ENCODE measurements at places on chromosomes 4 and X. TPM values are rescaled to one million over a fixed set of nuclear protein-coding genes. Genes with fewer than 3 reads are reported as not detected.

GRCh38 chr4:165394275-165394674 is 15.5 kb downstream of the CPE start:
- no peak for DNase-seq

GRCh38 chr4:151322570-151322969 is 2.8 kb downstream of the SH3D19 start:
- no peak for DNase-seq

GRCh38 chr4:128354205-128354821 is 66.7 kb upstream of the PGRMC2 start:
- no peak for DNase-seq

DNA sequence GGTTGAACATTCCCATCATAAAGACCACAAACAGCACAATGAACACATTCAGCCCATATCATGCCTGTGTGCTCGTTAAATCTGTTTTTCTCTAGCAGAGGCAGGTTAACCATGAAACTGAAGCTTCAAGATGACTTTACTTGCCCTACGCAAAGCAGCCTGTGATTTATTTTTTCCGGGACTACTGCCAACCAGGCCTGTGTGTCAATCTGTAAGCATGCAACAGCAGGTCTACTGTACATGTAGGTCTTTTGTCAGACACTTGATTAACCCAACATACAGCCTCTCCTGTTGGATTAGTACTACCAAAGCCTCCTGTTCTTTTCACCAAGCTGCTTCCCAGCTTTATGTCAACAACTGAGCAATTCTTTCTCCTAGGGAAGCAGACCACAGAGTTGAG is 85.5 kb upstream of the ACSL1 start:
- no peak for DNase-seq

DNA sequence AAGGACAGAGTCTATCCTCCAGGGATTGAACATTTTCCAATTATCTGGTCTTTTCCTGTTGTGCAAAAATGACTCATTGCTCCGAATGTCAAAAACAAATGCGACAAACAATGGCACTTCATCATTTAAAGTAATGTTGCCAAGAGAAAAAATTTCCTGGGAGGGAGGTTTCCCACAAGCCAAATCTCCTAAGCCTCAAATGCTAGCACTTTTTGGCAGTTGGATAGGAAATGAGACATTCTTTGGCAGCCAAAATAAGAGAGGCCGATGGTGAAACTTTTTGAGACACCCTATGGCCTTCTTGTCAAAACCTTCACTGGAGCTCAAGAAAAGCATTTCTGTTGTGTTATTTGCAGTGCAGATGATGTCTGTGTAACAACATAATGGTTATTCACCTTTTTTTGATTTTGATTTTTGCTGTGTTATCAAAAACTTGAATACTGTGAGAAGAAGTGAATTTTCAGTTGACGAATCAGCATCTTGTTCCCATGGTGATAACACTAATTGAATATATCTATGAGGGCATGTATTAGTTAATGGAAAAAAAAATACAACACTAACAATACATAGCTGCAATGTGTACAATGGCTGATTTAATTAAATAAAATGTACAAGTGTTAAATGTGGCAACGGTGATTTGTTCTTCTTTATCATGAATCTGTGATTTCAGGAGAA is 333.8 kb downstream of the ANK2 start:
- DNase-seq = no peak

DNA sequence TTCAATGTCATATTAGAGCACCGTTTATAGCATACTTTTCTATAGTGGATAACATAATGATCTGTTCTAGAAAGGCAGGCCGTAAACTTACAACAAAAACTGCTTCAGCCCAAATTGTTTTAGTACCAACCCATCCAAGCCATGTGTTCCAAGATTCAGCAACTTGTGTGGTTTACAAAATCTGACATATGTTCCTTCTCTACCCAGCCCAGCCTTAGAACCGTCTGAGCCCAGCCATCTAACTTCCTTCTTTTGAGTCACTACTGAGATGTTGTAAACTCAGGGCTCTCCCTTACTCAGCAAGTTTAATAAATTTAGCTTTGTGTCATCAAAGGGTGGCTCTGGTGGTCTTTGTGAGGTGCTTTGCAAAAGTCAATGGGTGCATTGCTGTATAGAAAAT is 32.4 kb upstream of the REPS2 start:
- no peak for DNase-seq

Gene HOPX
- polyA plus RNA-seq = 16.6 TPM

Gene PNMA5
- polyA plus RNA-seq = 0.41 TPM

DNA sequence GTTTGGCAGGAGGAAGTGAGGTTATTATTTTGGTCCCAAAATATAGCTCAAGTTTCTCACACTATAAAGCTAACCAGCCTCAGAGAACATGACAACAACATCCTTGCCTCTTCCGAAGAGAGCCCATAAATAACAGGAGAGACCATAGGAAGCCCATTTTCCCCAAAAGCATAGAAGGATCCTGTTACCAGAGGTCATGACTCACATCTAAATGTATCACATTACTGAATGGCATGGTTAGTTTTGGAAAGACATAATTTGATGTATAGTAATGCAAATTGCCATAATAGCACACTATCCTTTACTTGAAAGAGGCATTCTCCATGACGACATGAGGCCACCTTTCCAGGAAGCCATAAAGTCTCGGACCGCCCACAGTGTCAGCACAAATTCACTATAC is 238.8 kb upstream of the GRIA3 start:
- no peak for DNase-seq

Gene JAKMIP1
- polyA plus RNA-seq = 0.08 TPM

- DNase-seq = no peak
Measured at GRCh38 chr4:8198206-8198905, 734 bp upstream of the SH3TC1 start.

All from right renal pelvis (tissue), 4 donors.